CD4-positive, alpha-beta T cell treated with Interleukin-17A for 1 hour (primary cell): ENCODE measurements at places on chromosomes 6 and 20.
A peak's percentile ranks its signal among the peaks of the same experiment; 100 is the strongest.

DNA sequence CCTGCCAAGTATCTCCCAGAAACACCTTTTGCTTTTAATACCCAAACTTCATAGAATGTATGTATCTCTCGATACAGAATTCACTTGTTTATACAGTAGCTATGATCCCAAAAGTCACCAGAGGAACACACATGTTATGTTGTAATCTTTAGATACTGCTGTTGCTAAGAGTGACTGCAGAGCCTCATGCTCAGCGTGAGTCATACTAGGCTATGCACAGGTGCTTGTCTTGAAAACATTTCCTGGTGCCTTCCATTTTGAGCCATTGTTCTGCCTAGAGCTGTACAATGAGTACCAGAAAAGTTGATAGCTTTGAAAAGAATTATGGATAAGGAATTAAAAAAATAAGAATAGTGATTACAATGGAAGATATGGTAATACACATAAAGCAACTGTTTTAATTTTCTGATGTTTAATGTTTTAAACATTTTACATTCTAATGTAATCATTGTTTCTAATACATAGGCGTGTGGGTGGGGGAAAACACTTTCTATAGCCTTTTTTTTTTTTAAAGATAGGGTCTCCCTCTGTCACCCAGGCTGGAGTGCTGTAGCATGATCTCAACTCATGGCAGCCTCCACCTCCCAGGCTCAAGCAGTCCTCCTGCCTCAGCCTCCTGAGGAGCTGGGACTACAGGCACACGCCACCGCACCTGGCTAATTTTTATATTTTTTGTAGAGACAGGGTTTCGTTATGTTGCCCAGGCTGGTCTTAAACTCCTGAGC, 79.4 kb downstream of the CD24 start:
- no peak for DNase-seq

DNA sequence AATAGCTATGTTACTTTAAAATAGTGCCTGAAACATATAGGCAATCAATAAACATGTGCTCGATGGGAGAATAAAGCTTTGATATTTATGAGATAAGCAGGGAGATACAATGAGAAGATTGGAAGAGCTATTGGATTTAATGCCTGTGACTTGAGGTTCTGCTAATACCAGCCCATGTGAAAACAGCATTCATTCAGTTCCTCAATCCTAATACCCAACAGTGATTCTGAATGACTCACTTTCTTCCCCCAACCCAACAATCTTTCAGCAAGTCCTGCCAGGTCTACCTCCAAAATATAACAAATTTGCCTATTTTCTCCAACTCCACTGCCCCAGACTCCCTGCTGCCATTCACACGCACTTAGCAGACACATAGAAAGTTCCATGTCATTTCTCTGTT, 26.6 kb upstream of the KLHL31 start:
- no peak for DNase-seq

GRCh38 chr20:57667388-57667787, 42.4 kb downstream of the PMEPA1 start:
- DNase-seq = no peak

DNA sequence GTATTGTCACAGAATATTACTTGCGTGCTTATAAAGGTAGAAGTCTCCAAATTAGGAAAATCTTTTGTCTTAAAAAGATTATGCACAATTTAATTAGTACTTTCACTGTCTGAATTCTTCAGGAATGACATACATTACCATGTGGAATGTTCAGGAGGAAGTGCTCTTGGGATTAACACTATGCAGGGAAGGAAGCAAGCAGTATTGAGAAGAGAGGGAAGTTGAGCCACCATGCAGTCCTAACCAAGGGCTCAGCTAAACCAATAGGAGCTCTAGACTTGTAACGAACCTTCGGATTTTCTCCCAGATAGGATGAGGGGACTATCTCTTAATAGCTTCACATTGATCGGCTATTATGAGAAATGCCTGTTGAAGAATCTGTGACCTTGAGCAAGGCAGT, 918.4 kb upstream of the MANEA start:
- no peak for DNase-seq

- no peak for DNase-seq
Observed at GRCh38 chr6:131588643-131589042, 15.6 kb downstream of the ARG1 start.

GRCh38 chr6:37580176-37580955, 80.7 kb upstream of the CCDC167 start:
- DNase-seq = no peak

DNA sequence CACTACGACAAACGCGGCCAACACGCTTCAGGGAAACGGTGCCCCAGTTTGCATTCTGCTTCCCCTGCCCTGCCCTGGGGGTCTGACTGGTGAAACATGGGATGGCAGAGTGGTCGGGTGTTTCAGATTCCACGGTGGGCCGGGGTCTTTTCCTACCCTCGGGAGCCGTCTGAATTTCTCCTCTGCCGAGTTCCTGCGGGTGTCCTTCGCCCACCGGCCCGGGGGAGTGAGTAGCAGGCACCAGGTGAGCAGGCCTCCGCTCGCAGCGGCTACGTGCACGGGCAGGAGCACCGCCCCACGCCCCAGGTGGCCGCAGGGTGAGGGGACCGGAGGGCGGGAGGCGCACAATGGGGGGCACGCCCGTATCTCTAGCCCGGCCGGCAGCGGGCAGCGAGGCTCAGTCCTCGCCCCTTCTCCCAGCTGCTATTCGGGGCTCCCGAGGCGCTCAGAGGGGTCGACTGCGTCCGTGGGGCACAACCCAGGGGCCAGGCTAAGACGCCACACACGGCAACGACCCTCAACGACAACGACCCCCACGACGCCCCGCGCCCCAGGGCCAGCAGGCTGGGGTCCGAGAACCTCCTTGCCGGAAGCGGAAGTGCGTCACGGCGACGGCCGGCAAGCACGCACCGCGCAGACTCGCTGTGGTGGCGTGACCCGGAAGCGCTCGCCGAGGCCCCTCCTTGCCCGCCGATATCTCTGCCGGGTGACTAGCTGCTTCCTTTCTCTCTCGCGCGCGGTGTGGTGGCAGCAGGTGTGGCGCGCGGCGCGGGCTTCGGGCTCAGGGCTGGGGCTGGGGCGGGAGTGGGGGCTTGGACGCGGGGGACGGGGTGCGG, at the start of gene RPS21:
RPS21 (plus strand) TSS at position 721 of the 836 bp plus-strand sequence. CDS start 236 bp downstream, outside the sequence.
- DNase-seq = peak; percentile 94

- DNase-seq = no peak
Observed at GRCh38 chr6:142013287-142013686, 119.4 kb upstream of the GJE1 start.

- DNase-seq = no peak
Observed at GRCh38 chr6:37762806-37763205, 56.7 kb upstream of the ZFAND3 start.

DNA sequence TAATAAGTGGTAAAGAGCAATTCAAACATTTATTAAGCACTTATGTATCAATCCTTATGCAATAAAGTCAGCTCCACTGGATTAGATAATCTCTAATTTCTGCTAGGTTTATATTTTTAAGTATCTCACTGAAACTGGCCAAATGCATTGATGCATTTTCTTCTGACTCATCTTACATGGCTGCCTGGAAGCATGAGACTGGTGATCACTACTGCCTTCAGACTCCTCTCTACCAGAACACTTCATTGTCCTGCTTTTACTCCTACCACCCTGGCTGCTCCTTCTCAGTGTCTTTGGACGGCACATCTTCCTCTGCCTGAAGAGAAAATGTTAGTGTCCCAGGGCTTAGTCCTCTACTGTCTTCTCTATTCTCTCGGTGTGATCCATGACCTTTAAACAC, 7.4 kb downstream of the CEP85L start:
- no peak for DNase-seq

- no peak for DNase-seq
Observed at GRCh38 chr20:24950836-24951525, 1.9 kb downstream of the CST7 start.

GRCh38 chr20:990293-990959, 11.7 kb downstream of the RSPO4 start:
- DNase-seq = no peak

DNA sequence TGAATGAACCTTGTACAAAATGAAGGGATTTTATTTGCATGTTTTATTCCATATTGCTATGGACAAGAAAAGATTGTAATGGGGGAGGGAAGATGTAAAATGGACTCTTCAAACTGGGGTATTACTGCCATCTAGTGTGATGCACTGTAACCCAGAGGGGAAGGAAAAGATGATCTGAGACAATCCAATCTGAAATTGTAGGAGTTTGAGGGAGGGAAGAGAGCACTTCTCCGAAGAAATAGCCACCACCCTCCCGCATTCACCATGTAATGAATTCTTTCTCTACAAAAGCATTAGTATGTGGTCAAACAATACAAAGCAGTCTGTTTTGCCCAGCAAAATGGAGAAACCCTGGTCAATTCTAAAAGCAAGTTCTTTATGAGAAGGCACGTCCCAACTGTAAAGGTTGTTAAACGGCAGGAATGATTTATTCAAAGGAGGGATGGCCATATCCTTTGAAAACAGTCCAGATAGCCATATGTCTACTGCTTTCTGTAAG, 679.5 kb upstream of the NRSN1 start:
- DNase-seq = no peak

GRCh38 chr6:111989743-111990142, 64.2 kb upstream of the CCN6 start:
- DNase-seq = peak; percentile 67

DNA sequence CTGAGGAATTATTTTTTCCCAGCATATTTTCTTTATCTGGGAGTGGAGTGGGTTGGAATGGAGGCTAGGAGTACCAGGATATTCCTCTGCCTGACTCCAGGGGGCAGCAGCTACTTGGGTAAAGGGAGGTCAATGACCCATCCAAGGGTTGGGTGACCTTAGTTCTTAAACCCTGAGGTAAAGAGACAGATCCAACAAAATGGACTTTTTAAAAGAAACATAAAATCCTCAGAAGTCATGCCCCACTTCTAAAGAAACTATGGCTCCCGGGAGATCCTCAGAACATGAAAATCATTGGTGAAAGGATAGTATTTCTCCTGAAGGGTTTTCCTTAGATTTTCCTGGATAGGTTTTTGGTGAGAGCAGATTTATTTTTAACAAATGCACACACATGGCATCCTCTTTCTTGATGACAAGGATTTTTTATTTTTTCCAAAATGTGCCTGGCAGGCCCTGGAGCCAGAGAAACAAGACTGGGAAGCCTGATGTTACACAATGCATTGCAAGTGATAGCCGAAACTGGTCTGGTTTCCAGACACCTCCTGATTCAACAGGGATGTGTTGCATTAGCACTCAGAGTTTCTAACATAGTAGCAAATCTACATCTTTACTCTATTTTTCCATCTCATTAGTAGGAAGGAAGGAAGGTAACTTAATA, 240.9 kb upstream of the BTBD3 start:
- no peak for DNase-seq

DNA sequence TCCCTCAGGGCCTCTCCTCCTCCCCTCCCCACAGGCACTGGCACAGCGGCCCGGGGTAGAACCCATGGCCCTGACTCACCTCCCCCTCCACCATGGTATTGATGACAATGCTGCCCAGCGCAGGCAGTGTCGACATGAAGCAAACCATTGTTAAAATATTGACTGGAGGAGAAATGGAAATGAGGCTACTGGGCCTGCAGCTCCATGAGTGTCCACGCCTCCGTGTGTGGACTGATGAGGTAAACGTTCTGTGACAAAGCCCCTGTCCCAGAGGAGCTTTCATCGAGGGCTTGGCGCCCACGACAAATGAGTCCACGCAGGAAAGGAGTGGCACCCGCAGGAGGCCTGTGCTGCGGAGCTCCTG, 402.7 kb downstream of the TAF4 start:
- DNase-seq = no peak

DNA sequence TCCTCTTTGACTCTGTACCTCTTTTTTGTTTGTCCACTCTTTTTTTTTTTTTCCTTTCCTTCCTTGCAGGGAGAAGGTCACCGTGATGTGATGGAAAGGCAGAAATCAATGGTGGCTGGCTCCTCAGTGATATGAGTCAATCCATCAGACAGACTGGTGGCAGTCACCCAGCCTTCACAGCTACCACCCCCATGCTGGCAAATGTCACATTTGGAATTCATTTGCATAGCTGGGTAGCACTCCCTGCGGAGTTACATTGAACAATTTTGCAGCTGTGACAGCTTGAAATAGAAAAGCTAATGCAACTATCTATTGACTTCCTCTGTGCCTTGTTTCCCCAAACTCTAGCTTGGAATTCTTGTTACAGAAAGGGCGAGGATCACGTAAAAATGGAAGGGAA, 668.4 kb downstream of the C6orf118 start:
- no peak for DNase-seq

DNA sequence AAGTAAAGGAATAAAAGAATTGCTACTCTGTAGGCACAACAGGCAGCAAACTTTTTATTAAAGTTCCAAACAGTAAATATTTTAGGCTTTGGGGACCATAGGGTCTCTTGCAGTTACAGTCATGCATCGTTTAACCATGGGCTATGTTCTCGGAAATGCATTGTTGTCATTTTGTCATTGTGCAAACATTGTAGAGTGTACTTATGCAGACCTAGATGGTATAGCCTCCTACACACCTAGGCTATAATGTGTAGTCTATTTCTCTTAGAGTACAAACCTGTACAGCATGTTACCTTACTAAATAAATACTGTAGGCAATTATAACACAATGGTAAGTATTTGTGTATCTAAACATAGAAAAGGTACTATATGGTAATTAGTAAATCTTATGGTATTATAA, 54.7 kb downstream of the CDS2 start:
- no peak for DNase-seq

- DNase-seq = peak; percentile 41
Observed at GRCh38 chr20:13995086-13995665, at the start of gene MACROD2. TSS of gene MACROD2 (plus strand) at chr20:13995516.

- DNase-seq = no peak
Observed at GRCh38 chr6:35209081-35209480, 4.7 kb upstream of the SCUBE3 start.

GRCh38 chr6:90406957-90407356, 110.3 kb upstream of the BACH2 start:
- no peak for DNase-seq

DNA sequence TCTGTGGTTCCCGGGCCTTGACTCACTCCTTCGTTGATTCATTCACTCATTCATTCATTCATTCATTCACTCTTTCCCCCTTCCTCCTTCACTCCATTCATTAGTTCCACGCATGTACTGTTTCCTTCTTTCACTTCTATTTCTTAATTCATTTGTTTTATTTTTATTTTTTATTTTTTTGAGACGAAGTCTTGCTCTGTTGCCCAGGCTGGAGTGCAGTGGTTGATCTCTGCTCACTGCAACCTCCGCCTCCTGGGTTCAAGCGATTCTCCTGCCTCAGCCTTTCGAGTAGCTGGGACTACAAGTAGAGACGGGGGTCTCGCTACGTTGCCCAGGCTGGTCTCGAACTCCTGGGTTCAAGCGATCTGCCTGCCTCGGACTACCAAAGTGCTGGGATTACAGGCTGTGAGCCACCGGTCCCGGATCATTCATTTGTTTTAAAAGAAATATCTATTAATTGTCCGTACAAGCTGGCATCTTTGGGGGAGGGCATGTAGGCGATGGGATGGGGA, 427 bp upstream of the NFKBIE start:
- DNase-seq = no peak

- DNase-seq = peak; percentile 77
Observed at GRCh38 chr6:44072959-44073611, 54.2 kb downstream of the MRPL14 start.

GRCh38 chr6:23633996-23634395, 492.0 kb upstream of the NRSN1 start:
- DNase-seq = no peak

- no peak for DNase-seq
Observed at GRCh38 chr6:43810965-43811732, 41.1 kb downstream of the VEGFA start.
